ENCODE measurements at places on chromosomes 5 and 9.

DNA sequence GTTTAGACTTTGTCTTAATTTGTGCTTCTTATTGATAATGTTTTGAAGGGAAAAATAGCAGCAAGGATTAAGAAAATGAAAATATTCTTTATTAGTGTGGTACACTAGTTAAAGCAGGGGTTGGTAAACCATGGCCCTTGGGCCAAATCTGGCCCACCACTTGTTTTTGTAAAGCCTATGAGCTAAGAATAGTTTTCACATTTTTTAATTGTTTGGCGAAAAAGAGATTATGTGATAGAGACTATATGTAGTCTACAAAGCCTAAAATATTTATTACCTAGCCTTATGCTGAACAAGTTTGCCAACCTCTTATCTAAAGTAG, 57.2 kb downstream of the KCNN2 start:
- DNase-seq = no peak

DNA sequence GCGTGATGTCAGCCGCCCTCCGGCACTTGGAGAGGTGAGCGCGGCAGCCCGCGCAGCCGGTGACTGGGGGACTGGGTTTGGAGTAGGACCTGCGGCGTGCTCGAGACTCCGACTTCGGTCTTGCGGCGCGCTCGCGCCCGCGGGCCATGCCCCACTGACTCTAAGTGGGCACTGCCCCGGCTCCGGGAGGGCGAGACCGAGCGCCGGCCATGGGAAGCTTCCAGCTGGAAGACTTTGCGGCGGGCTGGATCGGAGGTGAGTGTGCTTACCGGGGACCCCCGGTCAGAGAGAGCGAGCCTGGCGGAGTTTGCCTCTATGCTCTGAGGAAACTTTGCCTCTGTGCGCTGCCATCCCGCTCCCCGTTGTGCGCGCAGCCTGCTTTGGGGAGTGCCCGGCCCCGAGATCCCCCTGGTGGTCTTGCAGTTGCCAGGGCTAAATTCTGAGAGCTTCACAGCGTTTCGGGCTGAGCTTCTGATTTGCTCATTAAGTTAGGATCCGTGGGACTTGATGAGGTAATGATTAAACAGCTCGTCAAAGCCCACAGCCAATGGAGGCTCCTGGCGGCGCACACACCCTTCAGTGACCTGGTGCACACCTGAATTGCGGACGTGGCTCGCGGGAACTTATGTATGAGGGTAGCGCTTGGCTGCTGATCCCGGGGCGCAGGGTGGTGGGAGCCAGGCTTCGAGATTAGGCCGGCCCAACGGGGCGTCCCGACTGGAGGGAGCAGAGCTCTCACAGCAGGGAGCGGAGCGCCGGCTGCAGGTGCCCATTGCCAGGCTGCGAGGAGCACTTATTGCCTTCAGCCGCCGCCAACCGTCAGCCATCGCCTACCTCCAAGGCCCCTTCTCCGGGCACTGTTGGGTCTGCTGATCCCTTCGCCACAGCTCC, at the start of gene SLC25A48:
Gene SLC25A48, plus strand, starts transcription at position 25 of the 891 bp plus-strand sequence. Its CDS starts 185 bp downstream, at position 210.
- DNase-seq = no peak

- DNase-seq = no peak
Measured at GRCh38 chr9:37085233-37085632, 35.1 kb upstream of the ZCCHC7 start.

DNA sequence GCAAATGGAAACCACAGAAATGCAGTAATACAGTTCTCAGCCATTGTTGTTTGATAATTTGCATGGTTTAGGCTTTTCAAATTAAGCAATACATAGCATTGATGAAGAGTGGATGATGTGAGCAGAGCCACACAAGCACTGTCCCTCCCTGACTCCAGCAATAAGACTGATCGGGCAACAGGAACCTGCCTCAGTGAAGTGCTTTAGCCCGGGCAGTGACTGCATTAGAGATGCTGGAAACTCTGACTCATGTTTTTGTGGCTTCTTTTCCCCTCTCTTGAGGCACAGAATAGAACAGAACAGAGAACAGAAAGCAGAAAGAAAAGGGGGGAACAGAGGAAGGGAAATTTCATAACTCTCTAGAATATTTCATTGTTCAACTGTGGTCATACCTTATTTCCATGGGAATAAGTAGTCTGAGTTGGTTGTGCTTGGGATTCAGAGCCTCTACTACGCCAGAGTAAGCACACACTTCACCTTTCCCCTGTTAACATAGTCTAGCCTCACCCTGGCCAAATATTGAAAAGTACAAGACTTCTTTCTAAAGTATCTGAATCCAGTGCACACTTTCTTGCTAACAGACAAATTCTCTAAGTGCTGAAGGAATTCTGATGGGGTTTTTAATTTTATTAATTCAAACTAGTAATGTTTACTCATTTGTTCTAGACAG, 164.8 kb upstream of the VCAN start:
- peak; percentile 0 for DNase-seq

GRCh38 chr5:147643142-147643541, 133.3 kb upstream of the DPYSL3 start:
- DNase-seq = no peak

- peak; percentile 48 for DNase-seq
Measured at GRCh38 chr5:108418197-108418596, 36.3 kb upstream of the FBXL17 start.

DNA sequence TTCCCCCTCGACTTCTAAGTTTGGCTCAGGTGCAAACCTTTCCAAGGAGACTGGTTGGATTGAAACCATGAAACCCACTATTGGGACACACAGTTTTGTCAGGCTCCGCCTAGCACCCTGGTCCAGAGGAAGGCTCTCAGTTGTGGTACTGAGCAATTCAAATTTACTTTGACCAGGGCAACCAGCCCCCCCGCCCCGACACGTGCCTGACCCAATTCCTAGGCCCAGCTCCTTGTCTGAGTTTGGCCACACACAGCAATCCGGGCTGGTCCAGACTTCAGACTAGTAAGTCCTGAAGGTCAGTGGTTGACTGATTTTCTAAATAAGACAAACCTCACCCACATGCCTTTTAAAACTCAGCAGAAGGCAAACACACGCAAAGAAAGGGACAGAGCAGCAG, 132.7 kb downstream of the SLC12A2 start:
- DNase-seq = no peak

All from amygdala (tissue), 56 donors.